ENCODE measurements at places on chromosomes 5 and 9.

DNA sequence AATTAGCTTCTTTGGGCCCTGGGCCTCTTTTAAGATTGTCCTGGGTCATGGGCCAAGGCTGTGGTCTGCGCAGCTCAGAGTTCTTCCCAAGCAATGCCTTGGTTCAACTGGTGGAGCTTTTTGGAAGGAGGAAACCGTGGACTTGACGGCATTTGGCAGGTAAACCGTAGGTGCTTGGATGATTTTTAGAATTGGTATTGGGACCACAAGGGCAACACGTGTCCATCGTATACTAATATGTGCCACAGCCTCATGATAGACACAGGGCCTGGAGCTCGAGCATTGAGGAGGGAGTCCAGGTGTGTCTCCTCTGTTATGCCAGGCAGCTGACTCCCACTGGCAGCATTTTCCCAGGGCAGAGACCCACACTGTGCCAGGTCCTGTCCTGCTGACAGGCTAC, 120.9 kb upstream of the PITX1 start:
- DNase-seq, result no peak

- no peak for DNase-seq
Observed at GRCh38 chr9:124346347-124347163, 68.7 kb downstream of the PSMB7 start.

DNA sequence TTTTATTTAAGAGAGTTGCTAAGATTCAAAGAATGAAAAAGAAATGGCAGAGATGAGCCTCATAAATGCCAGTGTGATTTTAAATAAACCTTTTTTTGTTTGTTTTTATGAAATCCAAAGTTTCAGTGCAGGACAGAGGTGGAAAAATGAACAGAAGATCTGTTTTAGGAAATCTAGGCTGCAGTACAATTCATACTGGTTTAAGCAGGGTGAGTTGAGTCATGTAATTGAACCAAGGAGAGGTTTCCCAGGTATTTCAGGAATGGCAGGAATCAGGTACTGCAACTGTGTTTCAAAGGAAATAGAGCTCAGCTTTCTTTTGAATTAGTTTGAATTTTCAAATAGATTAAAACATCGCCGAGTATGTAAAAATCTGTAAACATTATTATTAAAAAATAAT, 3.0 kb upstream of the ANKRD31 start:
- DNase-seq, result no peak

GRCh38 chr5:152305525-152305924, 99.6 kb downstream of the NMUR2 start:
- DNase-seq, result no peak

DNA sequence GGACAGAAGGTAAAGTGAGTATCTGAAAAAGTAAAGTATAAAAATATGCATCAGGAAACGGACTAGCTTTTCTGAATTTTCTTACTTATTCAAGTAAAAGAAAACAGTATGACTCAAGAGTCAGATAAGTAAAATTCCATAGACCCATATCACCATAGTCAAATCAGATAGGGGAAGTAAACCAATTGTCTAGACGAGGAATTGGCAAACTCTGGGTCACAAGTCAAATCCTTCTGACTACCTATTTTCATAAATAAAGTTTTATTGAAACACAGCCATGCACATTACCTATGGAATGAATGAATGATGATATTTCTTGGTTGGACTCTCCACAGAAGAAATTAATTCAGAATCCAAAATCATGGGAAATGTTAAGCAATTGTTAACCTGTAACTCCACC, 59.1 kb upstream of the TMC1 start:
- no peak for DNase-seq

DNA sequence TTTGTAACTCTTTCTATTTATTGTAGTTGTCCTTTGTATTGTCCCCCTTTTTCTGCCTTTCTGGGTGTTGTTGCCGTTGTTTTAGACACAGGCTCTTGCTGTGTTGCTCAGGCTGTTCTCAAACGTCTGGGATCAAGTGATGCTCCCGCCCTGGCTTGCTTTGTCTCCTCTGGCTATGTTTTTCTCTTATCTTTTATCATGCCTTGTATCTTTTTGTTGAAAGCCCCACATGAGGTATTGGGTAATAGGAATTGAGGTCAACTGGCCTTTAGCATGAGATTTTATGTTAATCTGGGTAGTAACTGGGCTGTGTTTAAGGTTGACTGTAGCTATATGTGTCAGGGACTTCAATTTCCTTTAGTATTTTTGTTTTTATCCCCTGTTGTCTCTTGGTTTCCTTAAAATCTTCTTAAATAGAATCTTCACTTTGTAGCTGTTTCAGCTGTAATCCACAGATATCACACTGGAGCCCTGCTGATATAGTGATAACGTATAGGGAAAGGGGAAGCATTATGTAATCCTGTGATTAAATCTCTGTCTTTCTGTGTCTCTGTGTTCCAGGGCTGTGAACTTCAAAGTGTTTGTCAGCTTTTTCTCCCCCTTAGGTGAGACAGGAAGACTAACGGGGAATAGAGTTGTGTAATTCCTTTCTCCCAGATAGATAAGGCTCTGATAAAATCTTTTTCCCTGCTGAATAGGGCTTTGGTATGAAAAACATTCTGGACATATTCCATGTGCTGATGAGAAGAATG, 25.9 kb upstream of the CACNA1B start:
- no peak for DNase-seq

GRCh38 chr5:148619484-148619883, 34.8 kb downstream of the HTR4 start:
- DNase-seq, result no peak

- no peak for DNase-seq
Observed at GRCh38 chr5:40746703-40747102, 9.1 kb downstream of the TTC33 start.

GRCh38 chr5:143582869-143583268, 179.4 kb upstream of the NR3C1 start:
- no peak for DNase-seq

DNA sequence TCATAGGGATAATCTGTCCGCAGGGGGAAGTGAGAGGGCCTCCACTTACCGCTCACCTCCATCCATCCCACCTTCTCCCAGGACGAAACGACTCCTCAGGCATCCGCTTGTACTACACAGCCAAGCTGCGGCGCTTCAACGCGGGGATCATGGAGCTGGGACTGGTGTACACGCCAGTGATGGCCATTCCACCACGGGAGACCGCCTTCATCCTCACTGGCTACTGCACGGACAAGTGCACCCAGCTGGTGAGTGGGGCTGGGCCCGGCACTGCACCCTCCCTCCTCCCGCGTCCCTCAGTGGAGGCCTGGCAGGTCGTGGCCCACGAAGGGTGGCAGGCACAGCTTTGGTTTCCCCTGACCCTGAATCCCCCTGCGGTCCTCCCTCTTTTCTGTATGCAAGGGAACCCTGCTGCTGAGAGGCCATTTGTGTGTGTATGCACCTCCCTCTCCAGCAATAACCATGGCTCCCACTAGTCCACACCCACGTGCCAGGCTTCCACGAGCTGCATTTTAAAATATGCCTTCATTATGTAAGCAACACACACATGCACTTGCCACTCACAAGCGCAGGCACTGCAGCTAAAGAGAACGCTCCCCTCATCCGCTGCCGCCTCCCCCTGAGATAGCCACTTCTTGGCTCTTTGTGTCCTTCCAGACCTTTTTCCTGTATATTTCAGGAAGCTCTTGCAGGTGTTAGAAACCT, 11.8 kb downstream of the DBH start:
- DNase-seq, result no peak

DNA sequence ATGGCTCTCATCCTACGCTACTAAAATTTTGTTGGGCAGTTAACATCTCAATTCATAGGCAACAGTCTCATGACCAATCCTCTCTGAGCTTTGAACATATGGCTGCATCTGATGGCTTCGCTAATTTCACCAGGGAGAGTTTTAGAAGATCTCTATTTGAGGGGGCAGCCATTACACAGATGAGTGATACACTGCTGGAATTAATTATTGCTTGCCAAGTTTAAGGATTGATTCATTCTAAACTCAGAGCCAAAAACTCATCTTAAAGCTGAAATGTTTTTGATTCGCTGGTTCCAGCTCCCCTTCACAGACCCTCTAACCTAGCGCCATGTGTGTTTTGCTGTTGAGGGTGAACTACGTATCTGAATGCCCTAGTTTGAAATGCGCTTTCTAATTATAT, 519.9 kb upstream of the WWC1 start:
- no peak for DNase-seq

DNA sequence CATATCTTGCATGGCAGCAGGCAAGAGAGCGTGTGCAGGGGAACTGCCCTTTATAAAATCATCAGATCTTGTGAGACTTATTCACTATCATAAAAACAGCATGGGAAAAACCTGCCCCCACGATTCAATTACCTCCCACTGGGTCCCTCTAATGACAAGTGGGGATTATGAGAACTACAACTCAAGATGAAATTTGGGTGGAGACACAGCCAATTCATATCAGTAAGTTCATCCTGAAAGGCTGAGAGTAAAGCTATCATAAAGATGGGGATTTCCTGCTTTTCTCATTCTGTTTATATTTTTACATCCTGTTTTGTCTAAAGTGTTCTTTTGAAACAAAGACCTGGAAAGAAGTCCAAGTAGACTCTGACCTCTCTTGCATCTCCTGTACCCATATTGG, 28.9 kb upstream of the IL33 start:
- no peak for DNase-seq

GRCh38 chr5:140468188-140468587, 66.6 kb downstream of the ANKHD1 start:
- no peak for DNase-seq

GRCh38 chr5:139138809-139139208, 59.4 kb downstream of the SIL1 start:
- DNase-seq, result no peak

GRCh38 chr9:136372561-136373299, 739 bp downstream of the CARD9 start:
- DNase-seq, result peak; percentile 69

DNA sequence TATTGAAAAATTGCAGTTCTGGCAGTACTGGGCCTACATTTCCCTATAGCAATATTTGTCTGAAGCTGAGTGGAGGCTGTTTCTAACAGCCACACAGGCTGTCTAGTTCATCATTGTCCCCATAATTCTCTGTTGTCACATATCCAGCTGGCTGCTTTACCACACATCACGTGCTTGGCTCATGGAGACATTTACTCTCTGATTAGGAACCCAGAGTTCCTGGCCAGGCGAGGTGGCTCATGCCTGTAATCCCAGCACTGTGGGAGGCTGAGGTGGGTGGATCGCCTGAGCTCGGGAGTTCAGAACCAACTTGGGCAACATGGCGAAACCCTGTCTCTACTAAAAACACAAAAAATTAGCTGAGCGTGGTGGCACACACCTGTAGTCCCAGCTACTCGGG, 81.4 kb downstream of the PGM5 start:
- DNase-seq, result no peak

GRCh38 chr9:33289496-33289895, 820 bp upstream of the NFX1 start:
- no peak for DNase-seq

DNA sequence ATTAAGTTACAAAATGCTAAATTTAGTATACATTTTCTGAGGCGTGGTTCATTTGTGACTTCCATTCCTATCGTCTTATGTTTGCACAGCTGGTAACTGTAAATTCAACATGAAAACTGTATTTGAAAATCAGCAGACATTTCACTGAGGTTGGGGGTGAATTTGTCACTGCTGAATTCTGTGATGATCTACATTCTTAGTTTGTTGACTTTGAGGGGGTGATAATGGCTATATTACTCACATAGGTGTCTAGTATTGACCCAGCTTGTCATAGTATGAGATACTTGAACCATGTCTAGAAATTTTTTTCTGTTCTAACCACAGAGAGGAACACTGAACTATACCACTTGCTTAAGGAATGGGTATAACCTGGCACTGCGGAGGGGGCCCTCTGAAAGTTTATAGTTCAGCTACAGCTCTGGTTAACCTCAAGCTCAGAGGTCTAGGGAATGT, 313.3 kb downstream of the PIK3R1 start:
- no peak for DNase-seq

- DNase-seq, result no peak
Observed at GRCh38 chr9:70998962-70999361, 122.5 kb downstream of the TRPM3 start.

GRCh38 chr9:77523891-77524290, 124.2 kb downstream of the GNA14 start:
- no peak for DNase-seq

DNA sequence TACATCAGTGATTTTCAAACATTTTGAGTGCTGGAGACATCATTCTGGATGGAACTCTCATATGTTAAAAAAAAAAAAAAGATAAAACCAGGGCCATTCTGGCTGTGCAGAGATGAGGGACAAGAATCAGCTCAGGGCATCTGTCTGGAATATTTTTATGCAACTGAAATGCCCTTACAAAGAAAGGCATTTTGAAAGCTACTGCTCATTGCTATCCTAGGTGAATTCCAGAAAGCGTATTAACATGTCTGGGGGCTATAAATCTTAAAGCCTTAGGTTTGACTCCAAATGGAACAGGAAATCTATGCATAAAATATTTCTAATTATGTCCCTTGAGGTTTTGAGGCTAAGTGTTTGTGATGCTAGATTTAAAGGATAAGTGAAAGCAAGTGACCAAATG, 14.9 kb upstream of the PCSK1 start:
- DNase-seq, result no peak

GRCh38 chr9:137534256-137535119, 15.7 kb downstream of the PNPLA7 start:
- no peak for DNase-seq
